Naive thymus-derived CD8-positive, alpha-beta T cell (primary cell): ENCODE measurements at places on chromosomes 12 and 14. TPM values are rescaled to one million over a fixed set of nuclear protein-coding genes. Genes with fewer than 3 reads are reported as not detected.

DNA sequence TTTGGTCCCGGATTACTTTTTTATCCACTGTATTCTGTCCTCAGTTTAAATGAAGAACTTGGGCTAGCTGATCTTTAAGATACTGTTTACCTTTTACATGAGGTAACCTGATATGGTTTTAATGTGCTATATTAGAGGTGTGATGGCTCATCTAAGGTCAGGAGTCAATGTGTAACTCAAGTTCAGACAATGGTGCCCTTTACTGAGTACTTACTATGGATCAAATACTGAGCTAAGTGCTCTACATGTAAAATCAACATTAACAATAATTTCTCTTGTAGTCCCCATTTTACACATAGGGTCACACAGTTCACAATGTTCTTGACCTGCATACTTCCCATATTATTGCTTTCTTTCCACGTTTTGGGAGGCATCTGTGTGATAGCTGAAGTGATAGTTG is 79.2 kb downstream of the CEP83 start:
- H3K27me3 ChIP-seq: no peaks in the 10 kb centered on the region
- no peak overlapping the region for H3K4me3 ChIP-seq
- no peaks in the 10 kb centered on the region for H3K4me1 ChIP-seq
- H3K27ac ChIP-seq: no peak overlapping the region
- peaks cover 22% of the 10 kb centered on the region for H3K36me3 ChIP-seq

Gene SPX
- total RNA-seq: 0.21 TPM

Gene LRRC43
- 0.29 TPM for total RNA-seq

Gene DYNC1H1
- total RNA-seq: 257 TPM
